ENCODE measurements at places on chromosomes 13 and 19.
A peak's percentile ranks its signal among the peaks of the same experiment; 100 is the strongest.

- DNase-seq: peak; percentile 51
Observed at GRCh38 chr13:71754407-71754974, 112.5 kb downstream of the DACH1 start.

DNA sequence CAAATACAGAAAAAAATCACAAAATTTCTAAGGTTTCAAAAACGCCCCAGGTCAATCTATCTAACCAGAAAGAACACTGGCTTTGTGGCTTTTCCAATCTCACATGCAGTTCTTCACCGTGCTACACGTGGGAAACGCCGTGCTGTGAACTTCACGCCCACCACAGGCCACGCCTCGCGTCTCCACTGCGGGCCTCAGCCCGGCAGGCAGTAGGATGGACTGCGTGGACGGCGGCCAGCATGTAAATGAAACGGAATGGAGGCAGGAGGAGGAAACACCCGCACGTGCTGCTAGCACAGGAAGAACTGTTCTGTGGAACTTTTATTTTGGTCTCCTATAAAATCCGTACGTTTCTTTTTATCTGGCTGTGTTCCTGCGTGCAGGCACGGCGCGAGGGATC, 23.8 kb downstream of the ZNF787 start:
- no peak for DNase-seq

GRCh38 chr19:5369962-5370367, 29.4 kb upstream of the PTPRS start:
- peak; percentile 47 for DNase-seq

- peak; percentile 86 for DNase-seq
Observed at GRCh38 chr13:100392709-100393630, 195.6 kb downstream of the GGACT start.

DNA sequence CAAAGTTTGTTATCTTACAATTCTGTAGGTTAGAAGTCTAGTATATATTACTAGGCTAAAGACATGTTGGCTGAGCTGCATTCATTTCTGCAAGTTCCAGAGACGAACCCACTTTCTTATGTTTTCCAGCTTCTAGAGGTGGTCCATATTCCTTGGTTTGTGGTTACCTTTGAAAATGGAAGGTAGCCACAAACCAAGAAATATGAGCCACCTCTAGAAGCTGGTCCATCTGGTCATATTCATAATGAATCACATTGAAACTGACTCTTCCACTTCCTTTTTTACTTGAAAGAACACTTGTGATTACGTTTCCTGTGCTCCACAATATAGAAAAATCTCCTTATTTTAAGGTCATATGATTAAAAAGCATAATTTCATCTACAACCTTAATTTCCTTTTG, 943.0 kb upstream of the PCDH9 start:
- no peak for DNase-seq
